ENCODE measurements at places on chromosomes 7 and 10.
A peak's percentile ranks its signal among the peaks of the same experiment; 100 is the strongest.

DNA sequence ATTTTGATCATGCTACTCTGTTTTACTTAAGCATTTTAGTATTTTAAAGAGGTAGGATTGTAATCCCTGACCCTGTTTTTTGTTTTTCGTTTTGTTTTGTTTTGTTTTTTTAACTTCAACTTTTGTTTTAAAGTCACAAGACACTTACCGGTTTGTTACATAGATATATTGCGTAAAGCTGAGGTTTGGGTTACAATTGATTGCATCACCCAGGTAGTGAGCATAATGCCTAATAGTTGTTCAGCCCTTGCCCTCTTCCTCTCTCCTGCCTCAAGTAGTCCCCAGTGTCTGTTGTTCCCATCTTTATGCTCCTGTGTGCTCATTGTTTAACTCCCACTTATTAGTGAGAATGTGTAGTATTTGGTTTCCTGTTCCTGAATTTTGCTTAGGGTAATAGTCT lies 93.1 kb upstream of the TEX47 start:
- no peak for DNase-seq

GRCh38 chr7:137647905-137648565 lies 198.7 kb downstream of the DGKI start:
- DNase-seq = no peak

DNA sequence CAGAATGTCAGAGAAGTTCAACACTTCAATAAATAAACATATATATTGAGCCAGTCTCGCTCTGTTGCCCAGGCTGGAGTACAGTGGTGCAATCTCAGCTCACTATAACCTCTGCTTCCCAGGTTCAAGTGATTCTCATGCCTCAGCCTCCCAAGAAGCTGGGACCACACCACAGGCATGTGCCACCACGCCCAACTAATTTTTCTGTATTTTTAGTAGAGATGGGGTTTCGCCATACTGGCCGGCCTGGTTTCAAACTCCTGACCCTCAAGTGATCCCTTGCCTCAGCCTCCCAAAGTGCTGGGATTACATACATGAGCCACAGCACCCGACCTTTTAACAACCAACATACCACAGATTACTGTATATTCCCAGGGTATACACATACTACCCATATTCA lies 134.2 kb downstream of the JMJD1C start:
- peak; percentile 50 for DNase-seq

DNA sequence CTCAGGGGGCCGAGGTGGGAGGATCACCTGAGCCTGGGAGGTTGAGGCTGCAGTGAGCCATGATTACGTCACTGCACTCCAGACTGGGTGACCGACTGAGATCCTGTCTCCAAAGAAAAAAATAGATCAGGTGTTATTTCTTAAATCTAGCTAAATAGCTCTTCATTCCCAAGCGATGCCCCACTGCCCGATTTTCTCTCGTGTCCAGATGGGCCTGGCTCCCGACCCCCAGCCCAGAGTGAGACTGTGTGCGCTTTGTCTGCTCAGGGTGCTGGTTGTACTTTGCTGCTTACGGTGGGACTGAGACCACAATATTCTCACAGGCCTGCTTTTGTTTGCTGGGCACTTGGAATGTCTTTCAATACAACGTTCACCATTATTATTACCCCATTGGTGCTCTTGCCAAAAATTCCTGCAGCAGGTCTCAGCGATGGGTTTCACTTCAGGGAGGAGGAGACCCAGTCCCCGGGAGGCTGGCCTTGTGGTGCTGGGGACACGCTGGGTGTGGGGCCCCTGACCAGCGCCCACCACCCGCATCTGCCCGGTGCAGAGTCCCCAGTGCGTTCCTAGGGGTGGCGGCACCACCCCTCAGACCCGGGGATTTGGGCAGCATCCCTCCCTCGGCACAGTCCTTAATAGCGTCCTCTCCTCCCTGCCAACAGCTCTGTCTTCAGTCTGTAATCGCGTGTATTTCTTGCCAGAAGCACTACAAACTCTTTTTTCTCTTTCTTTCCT lies 20.4 kb upstream of the DPYSL4 start:
- DNase-seq = no peak

- peak; percentile 20 for DNase-seq
These were observed at the start of gene PIK3AP1 for GRCh38 chr10:96720422-96721206. Gene PIK3AP1, minus strand, starts transcription at chr10:96720514. Its CDS starts 120 bp downstream, at chr10:96720394.

DNA sequence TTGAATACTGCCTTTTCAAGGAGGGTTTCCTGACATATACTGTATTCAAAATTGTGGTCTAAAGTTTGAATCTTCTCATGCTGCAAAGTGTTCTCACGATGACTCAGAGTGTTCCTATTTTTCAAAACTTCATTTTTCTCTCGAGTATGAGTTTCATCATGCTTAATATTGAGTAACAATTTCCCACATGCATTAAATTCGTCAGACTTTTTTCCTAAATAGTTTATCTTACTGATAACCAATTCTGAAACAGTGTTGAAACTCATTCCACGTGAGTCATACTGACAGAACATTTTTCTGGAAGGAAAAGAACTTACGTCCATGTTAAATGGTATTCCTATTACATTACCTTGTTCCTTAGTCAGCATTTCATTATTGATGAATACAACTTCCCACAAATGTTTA lies 44.1 kb downstream of the ZNF33B start:
- peak; percentile 31 for DNase-seq
